ENCODE measurements at places on chromosomes 12 and 14. TPM values are rescaled to one million over a fixed set of nuclear protein-coding genes. Genes with fewer than 3 reads are reported as not detected.

DNA sequence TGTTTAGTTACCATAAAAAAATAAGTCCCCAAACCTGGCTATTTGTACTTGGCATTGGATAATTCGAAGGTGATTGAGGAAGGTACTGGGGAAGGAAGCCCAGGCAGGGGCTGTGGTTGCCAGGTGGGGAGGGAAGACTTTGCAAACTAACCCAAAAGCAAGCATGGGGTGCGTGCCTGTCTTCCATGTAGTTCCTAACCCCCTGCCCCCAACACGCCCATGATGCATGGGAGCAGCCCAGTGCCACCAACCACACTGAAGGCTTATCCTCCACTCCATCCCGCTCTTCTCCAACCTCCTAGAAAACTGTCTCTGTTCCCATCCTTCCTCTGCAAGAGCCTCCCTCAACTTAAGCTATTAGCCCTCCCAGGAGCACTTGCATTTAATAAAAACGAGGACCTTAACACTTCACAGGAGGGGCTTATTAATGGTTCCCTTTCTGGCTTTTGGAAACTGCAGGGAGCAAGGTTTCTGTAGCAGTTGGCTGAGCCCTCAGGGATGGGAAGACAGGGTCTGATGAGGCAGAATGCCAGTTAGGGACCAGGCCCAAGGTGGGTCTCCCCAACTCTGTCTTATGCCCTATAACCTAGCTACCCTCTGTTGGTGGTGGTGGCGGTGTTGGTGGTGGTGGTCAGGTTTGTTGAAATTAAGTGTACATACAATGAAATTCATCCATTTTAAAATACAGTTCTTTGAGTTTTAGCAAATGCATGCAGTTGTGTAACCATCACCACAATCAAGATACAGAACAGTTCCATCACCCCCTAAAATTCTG is 96.0 kb downstream of the ZFP36L1 start:
- peak; percentile 54 for DNase-seq

P2RX2 gene
- not detected for total RNA-seq

KLRF2 gene
- total RNA-seq = not detected

PTCSC3 gene
- not detected for total RNA-seq

DNA sequence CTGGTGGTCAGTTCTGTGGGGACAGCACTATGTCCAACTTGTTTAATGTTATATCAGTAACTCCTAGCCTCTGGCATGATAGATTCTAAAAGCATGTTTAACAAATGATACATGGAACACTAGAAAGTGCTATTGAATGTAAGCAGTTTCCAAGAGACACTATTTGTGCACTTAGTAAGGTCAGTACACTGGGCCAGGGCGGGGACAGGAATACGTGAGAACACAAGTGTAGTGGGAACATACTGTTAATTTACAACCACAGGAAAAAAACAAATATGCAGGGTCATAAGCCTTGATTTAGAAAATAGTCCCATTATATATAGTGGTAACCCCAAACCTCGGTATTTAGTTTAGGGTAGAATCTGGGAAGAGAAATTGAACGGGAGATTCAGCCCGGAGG is 88.9 kb upstream of the SLC38A2 start:
- no peak for DNase-seq

All from cardiac septum (tissue), 1 donor.